ENCODE measurements at places on chromosomes 16 and 17.

DNA sequence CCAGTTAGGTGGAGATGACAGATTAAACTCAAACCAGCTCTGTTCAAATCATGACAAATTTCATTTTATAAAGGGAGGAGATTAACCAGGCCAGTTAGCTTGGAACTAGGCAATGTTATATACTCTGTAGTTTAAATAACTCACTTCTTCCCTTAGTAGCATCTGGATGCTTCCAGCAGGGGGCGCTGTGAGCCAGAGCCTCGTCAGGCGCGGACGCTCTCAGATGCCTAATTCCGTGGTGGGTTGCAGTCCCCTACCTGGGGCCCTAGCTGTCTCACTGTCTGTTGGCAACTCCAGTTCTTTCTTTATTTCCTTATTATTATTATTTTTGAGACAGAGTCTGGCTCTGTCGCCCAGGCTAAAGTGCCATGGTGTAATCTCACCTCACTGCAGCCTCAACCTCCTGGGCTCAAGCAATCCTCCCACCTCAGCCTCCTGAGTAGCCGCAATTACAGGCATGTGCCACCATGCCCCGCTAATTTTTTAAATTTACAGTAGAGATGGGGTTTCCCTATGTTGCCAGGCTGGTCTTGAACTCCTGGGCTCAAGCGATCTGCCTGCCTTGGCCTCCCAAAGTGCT is 17.3 kb upstream of the WFDC1 start:
- peak; percentile 74 for DNase-seq

DNA sequence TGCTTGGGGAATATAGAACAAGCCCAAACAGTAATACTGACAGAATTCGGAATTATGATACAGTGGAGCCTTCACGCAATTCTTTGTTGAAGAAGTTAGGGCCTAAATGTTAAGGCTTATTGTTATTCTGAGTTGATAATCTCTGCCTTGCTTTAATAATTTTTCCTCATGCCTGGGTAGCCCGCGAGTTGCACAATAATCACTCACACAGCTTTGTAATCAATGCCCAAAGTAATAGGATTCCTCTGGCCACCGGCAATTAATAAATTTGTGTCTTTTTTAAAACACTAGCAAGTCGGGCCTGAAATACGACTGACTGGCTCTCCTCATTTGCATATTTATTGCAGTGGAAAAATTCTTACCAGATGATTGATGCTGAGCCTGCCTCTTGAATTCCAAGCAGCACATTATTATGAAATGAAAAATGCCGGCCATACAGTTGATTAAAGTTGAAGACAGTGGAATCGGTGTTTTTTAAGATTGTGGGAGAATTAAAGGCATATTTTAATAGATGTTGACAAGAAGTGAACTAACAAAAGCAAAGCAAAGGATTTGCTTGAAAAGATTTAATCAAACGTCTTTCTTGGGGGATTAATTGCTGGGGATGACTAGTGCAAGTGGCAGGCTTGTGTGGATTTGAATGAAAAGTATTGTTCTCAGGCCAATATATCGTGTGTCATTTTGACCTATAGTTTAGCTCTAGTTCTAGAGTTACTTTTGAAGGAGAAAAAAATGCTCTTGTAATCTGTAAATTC is 30.2 kb downstream of the AATF start:
- DNase-seq, result no peak

- peak; percentile 90 for DNase-seq
Measured at GRCh38 chr16:89918453-89919347, at the start of gene MC1R. Gene MC1R (plus strand): TSS chr16:89918862. CDS start chr16:89919259, 397 bp downstream.

- DNase-seq, result no peak
Measured at GRCh38 chr17:74272731-74273201, 1.3 kb upstream of the DNAI2 start.

GRCh38 chr17:74452841-74453661 is 13.4 kb upstream of the CD300A start:
- no peak for DNase-seq

GRCh38 chr17:59001158-59001814 is 105.4 kb downstream of the TRIM37 start:
- DNase-seq, result peak; percentile 74

- DNase-seq, result no peak
Measured at GRCh38 chr17:35740216-35740615, 8.8 kb downstream of the RASL10B start.

GRCh38 chr17:40431231-40431602 is 12.0 kb upstream of the IGFBP4 start:
- DNase-seq, result no peak

DNA sequence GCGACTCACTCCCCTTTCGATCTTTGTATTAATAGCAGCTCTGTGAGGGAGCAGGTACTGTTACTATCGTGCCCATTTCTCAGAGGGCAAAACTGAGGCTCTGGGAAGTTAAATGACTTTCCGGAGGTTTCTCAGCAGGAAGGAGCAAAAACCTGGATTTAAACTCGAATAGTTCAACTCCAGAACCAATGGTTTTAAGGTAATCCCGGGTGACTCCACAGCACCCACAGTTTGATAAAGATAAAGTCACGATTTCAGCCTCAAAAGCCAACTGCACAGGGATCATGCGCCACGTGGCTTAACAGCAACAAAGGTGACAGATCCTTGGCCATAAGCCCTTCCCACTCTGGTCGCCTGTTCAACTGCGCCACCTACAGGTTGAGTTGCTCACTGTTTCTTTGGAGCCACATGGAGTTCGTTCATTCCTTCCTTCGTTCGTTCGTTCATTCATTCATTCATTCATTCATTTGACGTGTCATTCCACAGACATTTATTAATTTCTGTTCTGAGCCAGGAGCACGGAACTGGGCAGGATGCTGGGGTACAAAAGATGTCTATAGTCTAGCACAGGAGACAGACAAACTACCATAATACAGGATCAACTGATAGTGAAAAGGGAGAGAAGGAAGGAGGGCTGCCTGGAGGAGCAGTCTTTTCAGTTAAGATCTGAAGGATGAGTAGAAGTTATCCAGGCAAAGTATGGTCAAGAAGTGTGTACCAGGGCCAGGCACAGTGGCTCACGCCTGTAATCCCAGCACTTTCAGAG is 134.8 kb downstream of the HS3ST2 start:
- DNase-seq, result peak; percentile 78

DNA sequence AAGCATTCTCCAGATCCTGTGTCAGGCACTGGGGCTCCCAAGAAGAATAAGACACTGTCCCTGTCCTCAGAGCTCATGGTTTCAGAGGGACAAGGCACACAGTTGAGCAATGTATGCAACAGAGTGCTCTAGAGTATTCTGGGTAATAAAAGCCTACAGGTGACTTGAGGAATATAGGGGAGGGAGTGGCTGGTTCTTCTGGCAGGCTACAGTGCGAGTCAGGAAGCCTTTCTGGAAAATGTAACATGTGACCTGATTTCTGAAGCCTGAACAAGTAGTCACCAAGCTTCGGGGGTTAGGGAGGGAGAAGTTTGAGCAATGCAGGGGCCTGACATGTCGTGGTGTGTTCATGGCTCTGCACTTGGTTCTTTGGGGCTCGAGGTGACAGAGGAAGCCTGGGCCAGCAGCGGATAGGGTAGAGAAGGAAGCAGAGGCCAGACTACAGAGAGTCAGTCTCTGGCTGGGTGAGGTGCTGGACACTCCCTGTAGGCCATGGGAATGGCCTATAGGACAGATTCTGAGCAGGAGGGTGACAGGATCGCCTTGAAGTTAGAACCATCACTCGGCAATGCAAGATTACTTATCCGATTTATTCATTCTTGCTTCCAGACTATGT is 16.0 kb upstream of the LRRC75A start:
- DNase-seq, result no peak

DNA sequence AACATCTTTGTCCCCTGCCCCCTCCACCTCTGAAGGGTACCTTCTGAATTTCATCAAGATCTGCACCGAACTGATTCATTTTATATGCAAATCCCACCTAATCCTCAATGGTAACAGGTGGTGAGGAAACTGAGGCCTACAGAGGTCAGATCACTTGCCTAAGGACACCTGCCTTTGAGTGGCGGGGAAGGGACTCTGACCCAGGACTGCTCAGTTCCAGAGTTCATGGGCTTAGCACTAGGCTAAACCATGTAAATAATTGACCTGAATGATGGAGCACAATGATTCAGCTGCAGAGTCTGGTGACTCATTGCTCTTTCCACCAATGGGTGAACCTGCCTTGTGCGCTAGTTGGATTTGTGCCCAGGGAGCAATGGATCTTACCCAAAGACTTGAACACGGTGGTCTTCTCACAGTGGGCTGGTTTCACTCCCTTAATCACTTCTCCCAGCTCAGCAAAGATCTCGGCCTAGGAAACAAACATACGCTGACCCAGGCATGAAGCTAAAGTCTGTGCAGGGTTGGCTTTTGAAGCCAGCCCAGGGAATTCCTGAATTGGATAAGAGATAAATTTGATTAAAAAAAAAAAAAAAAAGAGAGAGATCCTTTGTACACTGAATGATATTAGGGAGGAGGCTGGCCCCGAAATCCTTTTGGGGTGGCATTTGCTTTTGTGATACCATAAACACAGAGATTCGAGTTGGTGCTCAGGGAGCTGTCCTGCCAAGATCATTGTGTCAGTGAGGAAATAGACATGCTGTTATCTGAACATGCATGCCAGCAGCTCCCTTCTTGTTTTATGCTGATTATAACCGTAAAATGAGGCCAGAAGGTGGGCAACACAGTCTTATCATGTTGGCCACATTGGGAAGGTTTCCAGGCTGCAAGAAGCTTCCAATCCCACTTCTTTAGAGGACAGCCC is 17.0 kb downstream of the CRYM start:
- DNase-seq, result no peak

DNA sequence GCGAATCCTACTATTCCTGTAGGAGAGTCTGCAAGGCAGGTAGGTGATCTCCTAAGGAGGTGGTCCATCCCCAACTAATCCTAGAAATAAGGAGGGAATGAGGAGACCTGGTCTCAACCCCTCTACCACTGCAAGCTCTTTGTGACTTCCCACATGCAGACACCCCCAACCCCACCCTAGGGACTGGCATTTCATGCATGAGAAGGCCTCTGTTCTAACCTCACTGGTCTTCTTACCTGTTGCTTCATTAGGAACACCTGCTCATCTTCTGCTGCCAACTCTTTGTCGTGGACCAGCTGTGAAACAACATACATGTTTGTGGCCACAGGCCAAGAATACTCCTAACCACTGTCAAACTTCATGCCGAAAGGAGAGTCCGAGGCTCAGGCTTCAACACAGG is 22.6 kb downstream of the DYNC1LI2 start:
- DNase-seq, result no peak

DNA sequence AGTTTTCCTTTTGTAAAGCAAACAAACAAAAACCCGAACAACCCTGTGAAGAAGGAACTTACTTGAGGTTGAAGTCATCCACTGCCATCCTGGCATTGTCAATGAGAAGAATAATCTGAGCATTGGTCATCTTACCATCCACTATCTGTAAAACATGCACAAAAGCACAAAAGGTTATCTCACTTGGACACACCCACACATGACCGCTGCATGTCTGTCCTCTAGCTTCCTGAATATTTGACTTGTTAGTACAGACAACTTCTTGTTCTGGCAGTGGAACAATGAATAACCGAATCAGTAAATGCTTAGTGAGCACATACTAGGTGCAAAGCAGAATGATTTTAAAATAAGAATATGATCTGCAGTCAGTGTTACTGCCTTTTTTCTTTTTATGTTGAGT is 6.1 kb downstream of the KRT23 start:
- DNase-seq, result no peak

GRCh38 chr16:78489631-78490030 is 390.2 kb downstream of the WWOX start:
- no peak for DNase-seq

- DNase-seq, result no peak
Measured at GRCh38 chr17:45090711-45091110, 29.6 kb downstream of the NMT1 start.

DNA sequence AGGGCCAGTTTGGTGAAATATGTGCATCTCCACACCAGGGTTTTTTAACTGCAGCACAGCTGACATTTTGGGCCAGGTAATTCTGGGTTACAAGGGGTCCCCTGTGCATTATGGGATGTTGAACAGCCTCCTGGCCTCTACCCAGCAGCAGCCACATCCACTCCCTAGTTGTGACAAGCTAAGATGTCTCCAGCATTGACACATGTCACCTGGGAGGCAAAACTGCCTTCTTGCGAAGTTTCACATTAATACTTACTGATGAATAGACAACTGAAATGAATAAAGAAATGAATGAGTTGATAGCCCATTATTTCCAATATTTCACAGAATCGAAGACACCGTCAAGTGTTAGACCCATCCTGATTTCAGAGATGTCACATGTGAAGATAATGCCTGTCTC is 383.7 kb downstream of the CPPED1 start:
- no peak for DNase-seq

GRCh38 chr17:77872199-77872598 is 86.3 kb upstream of the TNRC6C start:
- DNase-seq, result no peak

DNA sequence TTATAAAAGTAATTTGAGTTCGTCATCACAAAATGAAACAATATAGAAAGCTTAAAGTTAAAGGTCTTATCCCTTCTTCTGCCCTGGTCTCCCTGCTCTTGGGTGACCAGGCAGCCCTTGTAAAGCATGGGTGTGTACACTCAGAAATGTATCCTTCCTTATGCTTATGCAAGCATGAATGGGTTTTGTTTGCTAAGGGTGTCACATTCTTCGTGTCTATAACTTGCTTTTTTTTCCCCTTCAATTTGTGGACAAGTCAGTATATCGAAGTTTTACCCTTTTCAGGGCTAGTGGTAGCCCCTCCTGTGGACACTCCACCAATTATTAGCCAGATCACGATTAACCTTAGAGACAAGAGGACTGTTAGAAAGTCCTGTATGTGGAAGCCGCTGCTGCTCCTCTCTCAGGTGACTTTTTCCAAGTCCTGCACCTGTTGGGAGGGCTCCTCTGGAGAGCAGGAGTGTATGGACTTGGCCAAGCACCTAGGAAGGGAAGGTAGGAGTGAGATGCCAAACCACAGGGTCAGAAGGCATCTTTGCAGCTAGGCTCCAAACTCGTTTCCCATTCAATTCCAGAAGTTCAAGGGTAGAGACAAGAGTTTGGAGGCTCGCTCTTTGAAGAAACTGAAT is 50.9 kb downstream of the LDHD start:
- peak; percentile 67 for DNase-seq

DNA sequence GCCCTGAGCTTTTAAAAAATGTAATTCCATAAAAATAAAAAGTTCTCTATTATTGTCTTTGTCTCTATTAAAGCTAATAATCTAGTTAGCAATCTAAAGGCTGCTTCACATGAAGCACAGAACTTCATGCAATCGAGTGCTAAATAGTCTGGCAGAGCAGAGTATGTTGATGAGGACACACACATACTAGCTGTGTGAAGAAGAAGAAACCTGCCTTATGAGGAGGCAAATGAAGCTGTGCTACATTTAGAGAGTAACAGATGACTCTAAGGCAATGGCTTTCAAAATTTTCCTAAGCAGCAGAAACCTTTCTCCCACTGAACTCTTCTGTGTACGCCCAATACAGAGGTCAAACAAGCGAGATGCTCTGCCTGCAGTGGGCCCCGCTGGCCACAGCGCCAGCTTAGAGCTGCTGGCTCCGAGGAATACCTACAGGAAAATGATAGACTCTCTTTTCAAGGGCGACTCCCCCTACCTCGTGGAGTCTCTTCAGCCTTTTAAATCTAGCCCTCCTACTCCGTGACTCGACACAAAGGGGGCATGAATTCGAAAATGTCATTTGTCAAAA is 39.2 kb downstream of the GNA13 start:
- no peak for DNase-seq

GRCh38 chr16:74320707-74321106 is 24.1 kb downstream of the PSMD7 start:
- DNase-seq, result no peak

- DNase-seq, result no peak
Measured at GRCh38 chr16:56510544-56510943, 9.3 kb downstream of the BBS2 start.

- peak; percentile 28 for DNase-seq
Measured at GRCh38 chr16:17556276-17557052, 85.7 kb upstream of the XYLT1 start.

All from NB4 (cell line).